NCI-H460 (cell line): ENCODE measurements at places on chromosomes 16 and 17. TPM values are rescaled to one million over a fixed set of nuclear protein-coding genes. Genes with fewer than 3 reads are reported as not detected.
A peak's percentile ranks its signal among the peaks of the same experiment; 100 is the strongest.

The CRHR1 gene
- not detected in 2 replicates for total RNA-seq

The RNU2-1 gene
- total RNA-seq, result not detected in 2 replicates

The HS3ST2 gene
- 0.05 and 0.14 TPM in 2 replicates for total RNA-seq

The TLCD1 gene
- 27.9 and 32.4 TPM in 2 replicates for total RNA-seq

The AURKB gene
- total RNA-seq, result 64.1 and 69.2 TPM in 2 replicates

The AIPL1 gene
- total RNA-seq, result not detected in 2 replicates

The SSTR5 gene
- 0.40 TPM in 1 of 2 replicates, not detected in the other for total RNA-seq

The MPP2 gene
- 0.29 and 0.74 TPM in 2 replicates for total RNA-seq

The NOMO2 gene
- 171 and 184 TPM in 2 replicates for total RNA-seq

The DYNLL2 gene
- total RNA-seq, result 7.3 and 9.8 TPM in 2 replicates

DNA sequence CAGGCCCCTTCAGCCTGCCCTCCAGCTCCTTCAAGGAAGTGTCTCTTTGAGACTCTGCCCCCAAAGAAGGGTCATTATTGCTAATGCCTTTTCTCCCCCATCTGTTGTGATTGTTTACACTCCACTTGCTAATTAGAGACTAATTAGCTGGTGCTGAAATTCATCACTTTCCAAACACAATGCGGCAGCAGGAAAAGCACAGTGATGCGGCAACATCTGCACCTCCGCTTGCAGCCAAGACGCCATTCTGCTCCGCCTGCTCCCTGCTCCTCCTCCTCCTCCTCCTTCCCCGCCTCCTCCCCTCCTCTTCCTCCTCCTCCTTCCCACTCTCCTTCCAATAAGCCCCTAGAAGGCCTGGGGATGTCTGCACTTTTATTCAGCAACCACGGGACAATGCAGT lies 110.5 kb downstream of the SDK2 start:
- no peak for DNase-seq

GRCh38 chr17:27788919-27789318 lies 11.4 kb downstream of the NOS2 start:
- DNase-seq, result no peak

GRCh38 chr17:16483021-16483645 lies 8.9 kb downstream of the LRRC75A start:
- no peak for DNase-seq

DNA sequence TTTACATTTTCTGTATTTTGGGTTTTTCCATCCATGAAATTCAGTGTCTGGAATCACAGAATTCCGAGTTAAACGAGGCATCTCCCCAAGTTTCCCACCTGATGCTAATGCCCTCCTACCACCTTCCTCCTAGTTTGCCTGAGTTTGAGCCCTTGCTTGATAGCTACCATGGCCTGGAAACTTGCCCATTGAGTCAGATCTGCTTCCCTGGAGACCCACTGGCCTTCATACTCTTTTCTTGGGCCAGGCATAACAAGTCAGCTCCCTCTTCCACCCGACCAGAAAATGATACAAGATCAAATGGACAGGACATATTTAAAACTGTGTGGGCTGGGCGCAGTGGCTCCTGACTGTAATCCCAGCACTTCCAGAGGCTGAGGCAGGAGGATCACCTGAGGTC lies 10.2 kb downstream of the SETD1A start:
- no peak for DNase-seq

DNA sequence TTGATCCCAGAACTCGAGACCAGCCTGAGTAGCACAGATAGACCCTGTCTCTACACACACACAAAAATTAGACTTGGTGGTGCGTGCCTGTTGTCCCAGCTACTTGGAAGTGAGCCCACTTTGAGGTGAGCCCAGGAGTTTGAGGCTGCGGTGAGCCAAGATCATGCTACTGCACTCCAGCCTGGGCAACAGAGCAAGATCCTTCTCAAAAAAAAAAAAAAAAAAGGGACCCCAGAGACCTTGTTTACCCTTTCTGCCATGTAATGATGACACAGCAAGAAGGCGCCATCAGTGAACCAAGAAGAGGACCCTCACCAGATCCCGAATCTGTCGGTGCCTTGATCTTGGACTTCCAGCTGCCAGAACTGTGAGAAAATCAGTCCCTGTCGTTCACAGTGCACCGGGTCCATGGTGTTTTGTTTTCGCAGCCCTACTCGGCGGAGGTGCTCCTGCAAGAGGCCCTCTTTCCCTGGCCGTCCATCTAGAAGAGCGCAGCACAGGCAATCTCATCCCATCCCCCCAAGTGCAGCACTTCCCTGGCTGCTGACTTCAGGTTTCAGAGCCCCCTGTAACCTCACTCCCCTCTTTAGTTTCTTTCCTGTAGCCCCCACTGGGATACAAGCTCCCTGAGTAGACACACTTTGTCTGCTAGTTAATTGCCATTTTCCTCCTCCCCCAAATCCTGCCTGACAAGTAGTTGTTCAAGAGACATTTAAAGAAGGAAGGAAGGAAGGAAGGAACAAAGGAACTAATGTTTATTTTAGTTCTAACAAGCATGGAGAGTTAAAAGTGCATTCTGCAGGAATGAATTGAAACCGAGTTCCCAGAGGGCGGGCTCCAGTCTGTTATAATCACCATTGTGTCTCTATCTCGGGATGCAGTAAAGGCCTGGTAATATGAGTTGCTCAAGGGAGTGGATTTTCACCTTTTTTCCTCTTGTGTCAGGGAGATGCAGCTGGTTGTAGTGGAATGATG lies 115.3 kb downstream of the SNX29 start:
- no peak for DNase-seq

- DNase-seq, result no peak
These were observed 152.9 kb upstream of the C16orf82 start for GRCh38 chr16:26913851-26914250.

DNA sequence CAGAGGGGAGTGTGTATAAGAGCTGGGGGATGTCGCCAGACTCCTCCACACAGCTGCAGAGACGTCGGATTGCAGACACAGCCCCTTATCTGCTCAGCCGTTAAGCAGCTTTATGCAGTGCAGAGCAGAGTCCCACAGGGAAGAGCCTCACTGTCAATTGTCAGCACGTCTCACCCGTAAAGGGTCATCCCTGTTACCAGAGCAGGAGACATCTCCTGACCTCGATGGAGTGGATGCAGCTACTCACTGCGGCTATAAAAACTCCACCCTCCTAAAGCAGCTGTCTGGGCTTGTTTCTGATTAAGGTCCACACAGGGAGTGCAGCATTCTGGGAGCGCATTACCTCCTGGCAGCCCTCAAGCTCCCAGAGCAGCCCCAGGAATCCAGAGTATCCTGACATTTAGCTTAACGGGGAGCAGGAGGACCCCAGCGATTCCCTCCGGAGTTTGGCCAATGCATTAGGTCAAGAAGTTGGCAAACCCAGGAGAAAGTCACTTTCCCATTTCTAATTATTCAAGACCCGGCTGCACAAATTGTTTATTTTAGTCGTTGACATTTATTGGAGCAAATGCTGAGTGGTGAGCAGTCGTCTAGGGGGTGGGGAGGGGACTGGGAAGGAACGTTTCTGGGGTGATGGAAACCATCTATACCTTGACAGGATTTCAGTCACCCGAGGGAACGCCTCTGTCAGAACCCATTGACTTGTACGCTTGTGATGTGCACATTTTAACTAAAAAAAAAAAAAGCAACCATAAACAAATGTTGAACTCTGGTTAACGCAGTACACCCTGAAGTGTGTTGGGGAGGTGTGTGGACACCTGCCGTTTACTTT lies 100.0 kb upstream of the ZNF469 start:
- no peak for DNase-seq

DNA sequence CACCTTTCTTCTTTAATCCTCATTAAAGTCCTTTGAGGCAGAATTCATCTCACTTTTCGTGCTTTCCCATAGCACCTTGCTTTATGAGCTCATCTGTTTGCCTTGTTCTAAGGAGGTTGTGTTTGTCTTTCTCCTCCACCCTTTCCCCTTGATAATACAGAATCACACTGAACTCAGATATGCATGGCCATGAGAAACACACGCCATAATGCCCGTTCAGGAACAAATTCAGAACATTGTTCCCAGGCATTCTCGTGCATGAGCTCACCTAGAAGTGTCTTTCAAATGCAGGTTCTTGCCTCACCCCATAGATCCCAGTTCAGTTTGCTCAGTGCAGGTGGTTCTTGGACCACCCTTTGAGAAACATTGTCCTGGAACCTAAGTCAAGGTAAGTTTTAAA lies 71.1 kb downstream of the TMEM114 start:
- no peak for DNase-seq

DNA sequence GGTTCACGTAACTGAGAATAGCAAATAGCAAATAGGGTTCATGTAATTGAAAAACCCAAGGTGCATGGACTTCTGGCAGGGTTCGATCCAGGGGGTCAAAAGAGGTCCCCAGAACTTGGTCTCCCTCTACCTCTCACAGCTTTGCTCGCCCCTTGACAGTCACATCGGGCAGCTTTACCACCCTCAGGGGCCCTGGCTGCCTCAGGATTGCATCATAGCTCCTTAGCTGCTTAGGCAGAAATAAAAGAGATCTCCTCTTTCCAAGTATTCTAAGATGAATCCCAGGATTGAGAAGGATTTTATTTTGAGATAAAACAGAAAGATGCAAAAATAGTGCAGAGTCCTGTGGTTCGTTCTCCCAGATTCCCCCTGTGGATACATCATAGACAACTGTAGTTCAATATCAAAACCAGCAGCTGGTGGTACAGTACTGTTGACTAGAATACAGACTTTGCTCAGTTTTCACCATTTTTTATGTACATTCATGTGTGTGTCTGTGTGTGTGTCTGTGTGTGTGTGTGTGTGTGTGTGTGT lies 12.8 kb downstream of the ADGRG3 start:
- DNase-seq, result no peak

DNA sequence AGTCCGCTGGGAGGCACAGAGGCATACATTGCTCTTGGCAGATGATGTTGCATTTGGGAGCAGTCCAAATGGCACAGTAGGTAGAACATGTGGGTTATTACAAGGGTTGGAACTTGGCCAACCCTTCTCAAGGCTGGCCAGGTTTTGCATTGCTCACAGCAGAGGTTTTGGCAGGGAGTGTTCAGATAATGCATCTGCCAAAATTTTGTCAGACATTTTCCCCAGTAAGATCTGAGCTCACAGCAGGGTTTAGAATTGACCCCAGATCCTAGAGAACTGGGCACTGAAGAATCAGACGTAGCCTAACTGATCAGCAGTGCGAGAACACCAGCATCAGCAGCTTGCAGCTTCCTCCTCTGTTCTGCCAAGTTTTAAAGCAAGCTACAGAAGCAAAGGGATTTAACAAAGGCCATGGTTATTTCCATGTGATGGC lies 468.8 kb upstream of the KIF2B start:
- DNase-seq, result no peak

- no peak for DNase-seq
These were observed 487.0 kb downstream of the HAPSTR1 start for GRCh38 chr16:9578459-9578858.

DNA sequence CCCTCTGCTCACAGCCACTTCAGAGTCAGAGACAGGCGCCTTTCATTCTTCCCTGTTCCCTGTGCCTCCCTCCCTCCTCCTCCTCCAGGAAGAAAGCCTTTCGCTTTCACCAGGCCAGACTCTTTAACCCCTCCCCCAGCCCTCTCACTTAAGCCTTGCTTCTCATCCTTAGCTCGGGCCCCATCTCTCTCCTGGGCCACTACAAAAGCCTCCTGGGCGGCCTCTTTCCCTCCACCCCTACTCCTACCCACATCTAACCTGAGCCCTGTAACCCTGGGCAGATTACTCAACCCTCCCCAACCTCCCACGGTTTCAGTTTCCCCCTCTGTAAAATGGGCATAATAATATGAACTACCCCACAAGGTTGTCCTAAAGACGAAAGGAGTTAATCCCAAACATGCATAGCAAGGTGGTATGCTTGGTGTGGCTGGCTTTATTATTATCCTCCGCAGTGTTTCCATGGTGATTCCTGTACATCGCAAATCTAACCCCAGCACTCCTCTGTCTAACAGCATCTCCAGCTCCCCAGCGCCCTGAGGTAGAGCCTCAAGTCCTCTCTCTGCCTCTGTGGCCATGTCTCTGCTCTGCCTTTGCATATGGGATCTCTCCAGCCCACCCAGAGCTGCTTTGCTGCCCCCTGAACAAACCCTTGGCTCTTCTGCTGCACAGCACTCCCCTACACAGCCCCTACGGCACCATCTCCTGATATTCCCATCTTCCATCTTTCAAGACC lies 17.7 kb downstream of the PIMREG start:
- DNase-seq, result no peak

GRCh38 chr17:57286399-57287105 lies 30.2 kb downstream of the MSI2 start:
- no peak for DNase-seq

DNA sequence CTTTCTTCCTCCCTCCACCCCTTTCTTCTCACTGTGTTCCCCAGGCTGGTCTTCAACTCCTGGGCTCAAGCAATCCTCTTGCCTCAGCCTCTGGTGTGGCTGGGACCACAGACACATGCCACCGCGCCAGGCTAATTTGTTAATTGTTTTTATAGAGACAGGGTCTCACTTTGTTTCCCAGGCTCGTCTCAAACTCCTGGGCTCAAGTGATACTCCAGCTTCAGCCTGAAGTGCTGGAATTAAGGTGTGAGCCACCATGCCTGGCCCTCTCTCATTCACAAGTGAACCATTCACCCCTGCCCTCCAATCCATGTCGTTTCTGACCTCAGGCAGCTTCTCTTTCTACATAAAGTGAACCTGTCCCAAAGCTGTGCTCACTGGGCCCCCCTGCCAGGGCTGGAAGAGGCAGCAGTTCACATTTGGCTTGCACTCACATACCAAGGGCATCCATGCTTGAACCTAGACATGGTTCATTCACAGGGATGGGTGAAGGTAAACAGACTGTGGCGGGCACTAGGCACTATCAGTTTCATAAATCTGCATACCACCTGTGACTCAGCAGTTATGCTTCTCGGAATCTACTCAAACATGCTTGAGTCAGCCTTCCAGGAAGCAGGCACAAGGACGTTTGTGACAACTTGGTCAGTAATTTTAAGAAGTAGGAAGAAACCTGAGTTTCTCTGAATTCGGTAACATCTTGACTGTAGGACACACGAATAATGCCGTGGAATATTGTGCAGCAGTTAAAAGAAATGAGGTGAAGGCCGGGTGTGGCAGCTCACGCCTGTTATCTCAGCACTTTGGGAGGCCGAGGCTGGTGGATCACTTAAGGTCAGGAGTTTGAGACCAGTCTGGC lies 6.0 kb upstream of the RNF213 start:
- DNase-seq, result peak; percentile 95

GRCh38 chr17:64662774-64663367 lies 764 bp upstream of the SMURF2 start:
- no peak for DNase-seq

DNA sequence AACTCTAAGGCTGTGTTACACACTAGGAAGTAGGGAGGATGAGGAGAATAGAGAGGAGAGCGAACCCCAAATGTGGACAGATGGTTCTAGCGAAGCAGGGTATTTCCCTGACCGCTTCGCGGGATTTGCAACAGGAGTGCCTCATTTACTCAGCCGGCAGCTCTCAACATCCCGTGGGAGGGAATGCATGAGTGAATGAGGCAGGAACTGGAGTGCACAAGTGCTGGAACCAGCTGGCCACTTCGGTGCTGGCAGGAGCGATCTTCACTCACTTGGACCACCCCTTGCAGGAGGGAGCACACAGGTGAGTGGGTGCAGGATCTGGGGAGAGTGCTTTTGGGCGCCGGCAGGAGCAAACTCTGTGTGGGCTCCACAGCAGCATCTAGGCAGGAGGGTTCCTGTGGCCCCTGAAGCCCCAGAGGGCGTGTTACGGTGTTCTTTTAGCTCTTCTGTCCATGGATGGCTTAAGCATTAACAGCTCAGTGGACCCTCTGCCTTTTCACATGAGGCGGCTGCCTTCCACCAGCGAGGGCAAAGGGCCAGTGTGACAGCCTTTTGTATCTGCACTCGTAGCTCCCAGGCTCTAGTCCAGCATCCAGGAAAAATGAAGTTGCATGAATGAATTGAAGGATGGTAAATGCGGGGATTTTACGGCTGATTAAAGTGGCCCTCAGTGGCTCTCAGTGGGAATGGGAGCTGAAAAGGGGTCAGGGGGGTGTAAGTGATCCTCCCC lies 17.4 kb upstream of the ZNHIT3 start:
- DNase-seq, result no peak

GRCh38 chr17:12422651-12423050 lies 243.0 kb upstream of the MYOCD start:
- DNase-seq, result no peak
